Activated CD8-positive, alpha-beta memory T cell treated with anti-CD3 and anti-CD28 coated beads for 1 hour (primary cell): ENCODE measurements at places on chromosomes 16 and 17.
A peak's percentile ranks its signal among the peaks of the same experiment; 100 is the strongest.

GRCh38 chr17:29825604-29826003 lies 104.4 kb downstream of the SSH2 start:
- DNase-seq: no peak

DNA sequence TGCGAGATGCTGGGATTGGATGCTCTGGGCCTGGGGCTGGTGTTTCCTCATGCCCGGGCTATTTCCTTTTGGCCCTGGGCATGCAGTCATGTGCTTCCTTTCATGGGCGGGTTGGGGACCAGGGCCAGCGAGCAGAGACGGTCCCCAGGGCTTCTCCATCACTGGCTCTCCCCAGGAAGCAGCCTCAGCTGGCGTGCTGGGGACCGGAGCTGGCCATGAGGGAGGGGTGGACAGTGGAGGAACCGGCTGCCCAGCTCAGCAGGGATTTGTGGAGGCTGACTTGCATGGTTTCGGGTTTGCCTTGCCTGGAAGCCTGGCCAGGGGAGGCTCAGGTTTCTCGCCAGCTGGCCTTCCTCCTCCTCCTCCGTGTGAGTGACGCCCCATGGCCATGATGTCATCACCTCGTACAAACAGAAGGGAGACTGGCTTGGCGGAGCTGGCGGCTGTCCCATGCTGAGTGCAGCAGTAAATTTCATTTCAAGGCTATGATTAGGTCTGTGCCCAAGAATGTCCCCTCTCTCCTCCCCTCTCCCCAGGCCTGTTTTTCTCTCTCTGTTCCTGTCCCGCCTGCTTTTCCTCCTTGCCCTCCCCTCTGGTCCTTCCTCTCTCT lies 8.9 kb upstream of the TIMP2 start:
- no peak for DNase-seq

- DNase-seq: no peak
Measured at GRCh38 chr17:59069856-59070255, 36.8 kb downstream of the TRIM37 start.

GRCh38 chr16:53915452-53916160 lies 211.7 kb downstream of the FTO start:
- no peak for DNase-seq

GRCh38 chr17:10313037-10313672 lies 59.7 kb downstream of the MYH13 start:
- DNase-seq: no peak

DNA sequence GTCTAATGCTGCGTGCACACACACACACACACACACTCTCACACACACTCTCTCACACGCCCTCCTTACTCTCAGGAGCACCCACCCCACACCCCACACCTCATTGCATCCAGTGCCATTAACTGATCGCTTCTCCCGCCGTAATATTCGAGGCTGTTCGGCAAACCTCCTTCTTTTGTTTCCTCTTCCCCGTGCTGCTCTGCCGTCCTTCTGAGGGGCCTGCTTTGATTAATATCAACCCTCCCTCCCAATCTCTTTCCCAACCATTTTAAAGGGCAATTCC lies 156.2 kb upstream of the TNRC6C start:
- DNase-seq: no peak

DNA sequence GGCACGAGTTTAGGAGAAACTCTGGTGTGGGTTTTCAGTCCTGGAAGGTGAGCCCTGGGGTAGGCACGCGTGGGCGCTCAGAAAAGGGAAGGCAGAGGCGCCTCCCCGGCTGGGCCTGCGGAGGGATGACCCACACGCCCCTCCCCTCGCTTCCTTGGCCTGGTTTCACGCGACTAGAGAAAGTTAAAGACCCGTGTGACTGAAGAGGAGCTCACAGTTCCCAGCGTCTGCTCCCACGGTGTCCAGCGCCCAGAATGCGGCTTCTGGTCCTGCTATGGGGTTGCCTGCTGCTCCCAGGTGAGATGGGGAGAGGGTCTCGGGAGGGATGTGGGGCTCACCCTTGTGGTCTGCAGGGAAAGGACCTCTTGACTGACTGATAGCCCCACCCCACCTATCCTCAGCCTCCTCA lies at the start of gene CD300LG:
Gene CD300LG, plus strand, starts transcription at position 214 of the 409 bp plus-strand sequence. Its CDS starts 41 bp downstream, at position 255.
- no peak for DNase-seq

DNA sequence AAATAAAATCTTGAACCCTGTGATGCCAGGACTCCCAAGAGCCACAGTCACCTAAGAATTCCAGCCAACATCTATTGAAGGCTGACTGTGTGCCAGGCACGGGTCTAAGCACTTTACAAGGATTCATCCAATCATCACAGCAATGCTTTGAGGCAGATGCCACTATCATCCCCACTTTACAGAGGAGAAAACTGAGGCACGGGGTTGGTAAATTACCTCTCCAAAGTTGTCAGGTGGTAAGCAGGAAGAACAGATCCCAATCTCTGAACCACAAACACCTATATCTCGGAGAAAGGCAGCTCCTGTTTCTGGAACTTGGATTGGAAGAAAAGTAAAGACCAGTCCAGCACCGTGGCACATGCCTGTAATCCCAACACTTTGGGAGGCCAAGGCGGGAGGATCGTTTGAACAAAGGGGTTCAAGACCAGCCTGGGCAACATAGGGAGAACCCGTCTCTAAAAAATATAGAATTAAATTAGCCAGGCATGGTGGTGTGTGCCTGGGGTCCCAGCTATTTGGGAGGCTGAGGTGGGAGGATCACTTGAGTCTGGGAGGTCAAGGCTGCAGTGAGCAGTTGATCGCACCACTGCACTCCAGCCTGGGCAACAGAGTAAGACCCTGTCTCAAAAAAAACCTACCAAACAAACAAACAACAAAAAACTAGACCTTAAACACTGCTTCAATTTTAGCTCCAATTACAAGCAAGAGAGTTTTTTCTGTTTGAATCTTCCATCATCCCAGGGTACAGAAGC lies 60.7 kb upstream of the SIAH1 start:
- DNase-seq: no peak

- DNase-seq: peak; percentile 32
Measured at GRCh38 chr16:30395155-30395991, at the start of gene ZNF48. Gene ZNF48 (plus strand): TSS chr16:30395420. CDS start chr16:30395795, 375 bp downstream.

DNA sequence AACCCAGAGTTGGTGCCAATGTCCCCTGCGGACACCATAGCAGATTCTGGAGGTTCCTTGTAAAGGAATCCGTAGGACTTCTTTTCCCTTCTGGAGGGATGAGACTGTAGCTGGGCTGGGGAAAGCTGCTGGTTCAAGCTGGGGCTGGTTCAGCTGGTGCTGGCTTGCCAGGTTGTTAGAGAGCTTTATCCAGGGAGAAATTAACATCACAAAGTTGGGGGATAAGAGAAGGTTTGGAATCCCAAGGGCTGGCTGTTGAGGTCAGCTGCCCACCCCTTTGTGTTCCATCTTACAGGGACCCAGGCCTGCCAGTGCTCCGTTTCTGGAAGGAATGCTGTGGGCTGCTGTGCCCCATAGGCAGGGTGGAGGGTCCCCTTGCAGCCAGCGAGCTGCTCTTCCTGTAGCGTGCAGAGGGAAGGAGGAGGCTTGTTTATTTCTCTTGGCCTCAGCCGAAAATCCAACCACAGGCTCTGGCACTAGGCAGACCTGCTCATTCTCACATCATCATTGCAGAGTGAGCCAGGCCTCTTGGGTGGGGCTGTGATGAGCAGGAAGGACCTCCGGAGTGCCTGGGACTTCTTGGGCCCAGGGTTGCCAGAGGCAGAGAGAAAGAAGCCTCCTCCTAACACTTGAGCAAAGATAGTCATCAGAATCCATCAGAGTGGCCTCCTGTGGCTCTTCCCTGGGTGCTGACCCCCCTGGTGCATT lies 251.1 kb downstream of the SEC14L1 start:
- no peak for DNase-seq

GRCh38 chr16:17261197-17261858 lies 209.4 kb downstream of the XYLT1 start:
- DNase-seq: no peak

GRCh38 chr16:50988441-50988840 lies 162.6 kb downstream of the SALL1 start:
- no peak for DNase-seq
